ENCODE measurements at places on chromosomes 7 and 10.

DNA sequence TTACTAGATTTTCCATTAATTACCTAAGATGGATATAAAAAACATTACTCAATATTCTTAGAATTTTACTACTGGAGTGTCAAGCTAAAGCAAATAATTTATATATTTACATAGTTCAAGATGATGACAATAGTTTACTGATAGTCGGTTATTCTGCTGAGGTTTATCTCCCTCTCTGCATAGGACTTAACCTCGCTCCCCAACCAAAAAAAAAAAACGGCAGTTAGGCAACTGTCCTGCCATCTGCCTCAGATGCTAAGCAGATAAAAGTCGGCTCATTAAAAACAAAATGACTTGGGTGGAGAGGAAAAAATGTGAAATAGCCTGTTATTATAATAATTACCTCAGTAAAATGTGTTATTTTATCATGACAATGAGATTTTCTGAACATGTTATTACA, 14.0 kb upstream of the ITGB8 start:
- DNase-seq = no peak
- H3K4me1 ChIP-seq = no peaks in the 10 kb centered on the region
- no peak overlapping the region for H3K4me3 ChIP-seq

DNA sequence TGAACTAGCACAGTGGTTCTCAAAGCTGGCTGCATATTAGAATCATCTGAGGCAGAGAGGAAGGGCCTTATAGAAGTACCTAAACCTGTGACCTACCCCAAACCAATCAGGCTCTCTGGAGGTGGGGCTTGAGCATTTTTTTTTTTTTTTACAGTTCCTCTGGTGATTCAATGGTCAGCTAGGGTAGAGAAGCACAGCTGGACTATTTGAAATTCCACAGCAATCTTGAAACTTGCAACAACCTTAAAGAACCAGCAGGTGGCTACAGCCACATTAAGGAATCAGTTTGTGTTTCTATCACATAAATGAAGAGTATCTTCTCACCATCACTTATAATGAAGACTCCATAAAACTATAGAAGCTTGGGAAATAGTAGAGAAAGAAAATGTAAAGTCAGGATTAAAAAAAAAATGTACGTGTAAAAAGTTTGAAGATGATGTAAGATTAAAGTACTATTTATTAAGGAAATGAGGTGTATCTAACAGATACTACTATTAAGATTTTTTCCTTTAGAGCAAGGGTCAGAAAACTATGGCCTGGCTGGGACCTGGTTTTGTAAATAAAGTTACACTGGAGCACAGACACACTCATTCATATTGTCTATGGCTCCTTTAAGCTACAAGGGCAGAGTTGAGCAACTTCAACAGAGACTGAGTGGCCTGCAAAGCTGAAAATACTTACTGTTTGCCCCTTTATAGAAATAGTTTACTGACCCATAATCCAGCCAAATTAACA, 3.8 kb downstream of the RTKN2 start:
- DNase-seq = no peak
- H3K4me3 ChIP-seq = no peak overlapping the region
- H3K27me3 ChIP-seq = peaks cover 8% of the 10 kb centered on the region
- peaks cover 1% of the 10 kb centered on the region for H3K36me3 ChIP-seq

- DNase-seq = no peak
- H3K27ac ChIP-seq = no peak overlapping the region
- no peak overlapping the region for H3K4me3 ChIP-seq
- peaks cover 16% of the 10 kb centered on the region for H3K4me1 ChIP-seq
- peaks cover 59% of the 10 kb centered on the region for H3K27me3 ChIP-seq
Observed at GRCh38 chr7:141511316-141511675, 39.9 kb upstream of the AGK start.

GRCh38 chr7:91898240-91898992, 17.9 kb upstream of the MTERF1 start:
- no peak overlapping the region for H3K27ac ChIP-seq
- H3K27me3 ChIP-seq = peaks cover 2% of the 10 kb centered on the region
- no peak overlapping the region for H3K4me3 ChIP-seq
- no peaks in the 10 kb centered on the region for H3K4me1 ChIP-seq
- H3K36me3 ChIP-seq = no peaks in the 10 kb centered on the region

DNA sequence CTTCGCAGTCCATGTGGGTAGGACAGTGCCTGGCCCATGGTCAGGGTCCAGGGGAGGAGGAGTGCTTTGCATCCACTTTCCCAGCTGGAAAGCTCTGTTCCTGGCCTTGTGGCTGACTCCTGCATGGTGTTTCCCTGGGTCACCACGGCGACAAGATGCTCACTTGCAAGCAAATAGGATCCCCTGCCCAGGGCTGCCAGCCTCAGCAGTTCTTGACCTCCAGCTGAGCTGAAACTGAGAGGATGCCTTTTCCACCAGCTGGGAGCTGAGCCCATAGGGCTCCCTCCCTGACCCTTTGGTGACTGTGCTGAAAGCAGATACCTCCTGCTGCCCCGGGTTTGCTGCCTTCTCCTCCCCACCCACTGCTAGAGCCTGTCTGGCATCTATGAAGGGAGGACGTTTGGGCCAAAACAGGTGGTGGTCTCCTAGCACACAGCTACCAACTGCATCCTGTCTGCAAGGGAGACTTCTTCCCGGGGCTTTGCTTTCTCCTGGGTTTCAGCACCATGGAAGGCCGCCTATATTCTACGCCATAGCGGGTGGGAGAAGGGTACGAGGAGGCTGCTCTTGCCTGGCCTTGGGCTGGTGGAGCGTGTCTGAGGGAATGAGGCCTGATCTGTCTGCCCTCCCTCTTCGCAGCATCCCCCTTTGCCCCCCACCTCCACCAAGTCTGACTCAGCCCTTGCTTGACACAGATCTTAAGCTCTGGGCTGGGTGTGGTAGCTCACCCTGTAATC, 34.4 kb downstream of the UBTD1 start:
- no peak overlapping the region for H3K27ac ChIP-seq
- H3K4me1 ChIP-seq = no peaks in the 10 kb centered on the region
- H3K36me3 ChIP-seq = peaks cover 1% of the 10 kb centered on the region
- DNase-seq = no peak

GRCh38 chr10:118409295-118409694, 67.2 kb upstream of the FAM204A start:
- no peak overlapping the region for H3K27ac ChIP-seq
- no peak overlapping the region for H3K4me3 ChIP-seq
- no peaks in the 10 kb centered on the region for H3K4me1 ChIP-seq
- H3K27me3 ChIP-seq = peaks cover 3% of the 10 kb centered on the region
- no peaks in the 10 kb centered on the region for H3K36me3 ChIP-seq

- no peaks in the 10 kb centered on the region for H3K4me1 ChIP-seq
- no peak for DNase-seq
Observed at GRCh38 chr10:75283671-75284470, 48.1 kb upstream of the COMTD1 start.

GRCh38 chr7:140581411-140581810, 59.2 kb downstream of the DENND2A start:
- H3K27me3 ChIP-seq = no peaks in the 10 kb centered on the region
- DNase-seq = no peak
- H3K36me3 ChIP-seq = no peaks in the 10 kb centered on the region
- no peaks in the 10 kb centered on the region for H3K4me1 ChIP-seq

DNA sequence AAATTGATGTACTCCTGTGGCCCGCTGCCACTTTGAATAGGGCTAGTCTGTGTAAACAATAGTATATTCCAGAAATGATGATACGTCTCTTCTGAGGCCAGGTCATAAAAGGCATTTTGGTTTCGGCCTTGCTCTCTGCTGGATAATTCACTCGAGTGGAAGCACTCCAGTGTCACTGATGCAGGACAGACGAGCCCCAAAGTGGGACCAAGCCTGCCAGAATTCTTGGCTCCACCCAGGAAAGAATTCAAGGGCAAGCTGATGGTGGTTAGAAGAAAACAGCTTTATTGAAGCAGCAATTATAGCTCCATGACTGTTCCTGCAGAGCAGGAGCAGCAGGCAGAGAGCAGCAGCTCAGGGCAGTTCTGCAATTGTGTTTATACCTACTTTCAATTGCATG, 717.6 kb downstream of the GRM8 start:
- H3K4me1 ChIP-seq = no peaks in the 10 kb centered on the region
- no peak for DNase-seq
- no peaks in the 10 kb centered on the region for H3K27me3 ChIP-seq
- no peaks in the 10 kb centered on the region for H3K36me3 ChIP-seq
- no peak overlapping the region for H3K27ac ChIP-seq

GRCh38 chr7:36391436-36392198, 2.0 kb downstream of the ANLN start:
- H3K27ac ChIP-seq = peak overlapping the region; percentile 10
- DNase-seq = peak; percentile 31

- peaks cover 23% of the 10 kb centered on the region for H3K4me1 ChIP-seq
- H3K4me3 ChIP-seq = no peak overlapping the region
- H3K27ac ChIP-seq = no peak overlapping the region
- H3K27me3 ChIP-seq = peaks cover 9% of the 10 kb centered on the region
- no peak for DNase-seq
Observed at GRCh38 chr7:123538189-123538714, 3.9 kb upstream of the IQUB start.

DNA sequence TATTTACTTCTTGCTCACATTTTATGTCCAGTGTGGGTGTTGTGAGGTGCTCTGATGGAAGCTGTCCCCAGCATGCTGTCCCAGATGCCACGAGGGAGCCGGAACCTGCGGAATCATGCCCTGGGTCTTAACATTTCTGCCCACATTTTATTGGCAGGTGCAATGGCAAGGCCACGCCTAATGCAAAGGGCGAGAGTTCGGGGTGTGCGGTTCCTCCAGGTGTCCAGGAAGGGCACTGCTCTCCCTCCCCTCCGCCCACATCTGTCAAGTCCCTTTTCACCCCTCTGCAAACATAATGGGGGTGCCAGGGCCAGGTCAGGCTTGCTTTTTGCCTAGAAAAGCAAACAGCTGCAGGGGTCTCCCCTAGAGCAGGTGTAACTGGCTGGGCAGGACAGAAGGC, 16.4 kb downstream of the PDAP1 start:
- peaks cover 48% of the 10 kb centered on the region for H3K36me3 ChIP-seq
- peaks cover 20% of the 10 kb centered on the region for H3K4me1 ChIP-seq
- peak overlapping the region; percentile 14 for H3K27ac ChIP-seq
- DNase-seq = no peak

GRCh38 chr10:77522268-77522809, 115.3 kb downstream of the KCNMA1 start:
- H3K27me3 ChIP-seq = peaks cover 6% of the 10 kb centered on the region
- no peak overlapping the region for H3K27ac ChIP-seq
- DNase-seq = no peak
- no peaks in the 10 kb centered on the region for H3K4me1 ChIP-seq
- no peak overlapping the region for H3K4me3 ChIP-seq

- H3K4me3 ChIP-seq = no peak overlapping the region
- no peak overlapping the region for H3K27ac ChIP-seq
- H3K27me3 ChIP-seq = no peaks in the 10 kb centered on the region
- peak; percentile 18 for DNase-seq
- H3K36me3 ChIP-seq = no peaks in the 10 kb centered on the region
- H3K4me1 ChIP-seq = peaks cover 4% of the 10 kb centered on the region
Observed at GRCh38 chr10:88254091-88254490, 329.0 kb downstream of the RNLS start.

DNA sequence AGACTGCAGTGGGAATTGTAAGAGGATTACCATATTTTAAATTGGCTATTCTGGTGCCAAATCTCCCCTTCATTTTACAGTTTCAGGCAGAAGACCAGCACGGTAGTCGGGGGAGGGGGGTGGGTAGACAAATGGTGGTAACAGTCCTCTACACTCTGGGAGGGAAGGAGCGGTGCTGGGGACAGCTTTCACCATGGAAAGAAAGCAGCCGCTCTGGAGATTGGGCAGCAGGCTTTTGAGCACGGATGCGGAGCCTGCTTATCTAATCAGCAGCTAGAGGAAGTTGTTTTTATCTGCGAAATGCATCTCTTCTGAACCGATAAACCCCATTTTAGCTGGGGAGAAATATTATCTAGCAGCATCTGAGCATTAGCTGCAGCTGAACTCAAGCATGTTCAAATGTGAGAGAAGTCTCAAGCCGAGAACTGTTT, 28.7 kb downstream of the IKZF1 start:
- peaks cover 4% of the 10 kb centered on the region for H3K4me1 ChIP-seq
- H3K4me3 ChIP-seq = no peak overlapping the region
- peak overlapping the region; percentile 88 for H3K27ac ChIP-seq

DNA sequence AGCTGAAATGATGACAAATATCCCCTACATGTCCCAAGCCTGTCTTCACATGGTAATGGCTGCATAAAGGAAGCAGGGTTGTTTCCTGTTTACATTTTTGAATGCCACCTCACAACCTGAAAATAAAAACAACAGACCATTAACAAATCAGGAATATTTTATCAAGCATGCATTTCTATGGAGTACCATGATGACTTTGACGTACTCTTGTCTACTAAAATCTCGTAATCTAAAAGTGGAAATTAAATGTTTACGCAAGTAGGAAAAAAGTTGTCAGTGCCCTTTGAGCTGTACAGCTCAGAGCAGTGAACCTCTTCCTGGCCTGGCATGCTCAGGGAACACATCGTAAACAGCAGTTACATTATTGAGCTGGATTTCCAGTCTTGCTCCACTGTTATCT, 194.1 kb downstream of the INHBA start:
- H3K27me3 ChIP-seq = peaks cover 2% of the 10 kb centered on the region
- no peak overlapping the region for H3K27ac ChIP-seq
- no peak overlapping the region for H3K4me3 ChIP-seq
- no peak for DNase-seq
- no peaks in the 10 kb centered on the region for H3K36me3 ChIP-seq

GRCh38 chr10:97179731-97180362, 5.9 kb downstream of the SLIT1 start:
- peaks cover 39% of the 10 kb centered on the region for H3K27me3 ChIP-seq
- H3K4me3 ChIP-seq = no peak overlapping the region
- DNase-seq = no peak
- H3K27ac ChIP-seq = no peak overlapping the region
- peaks cover 2% of the 10 kb centered on the region for H3K4me1 ChIP-seq
- H3K36me3 ChIP-seq = no peaks in the 10 kb centered on the region

DNA sequence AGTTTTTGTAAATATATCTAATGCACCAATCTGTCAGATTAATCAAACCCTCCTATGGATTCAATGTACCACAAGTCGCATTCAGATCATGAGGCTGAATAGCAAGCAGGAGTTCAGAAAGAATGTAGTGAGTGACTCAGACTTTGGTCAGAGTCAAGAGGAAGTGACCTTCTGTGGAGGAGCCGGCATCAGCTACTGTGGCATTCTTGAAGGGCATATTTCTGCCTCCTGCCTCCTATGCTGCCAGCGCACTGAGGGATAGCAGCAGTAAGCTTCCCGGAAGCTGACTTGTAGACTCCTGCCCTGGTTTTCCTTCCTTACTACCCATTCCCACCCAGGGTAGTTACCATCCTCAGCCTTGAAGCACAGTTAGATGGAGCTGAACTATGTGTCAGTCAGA, 867.5 kb downstream of the NRG3 start:
- no peaks in the 10 kb centered on the region for H3K36me3 ChIP-seq
- no peak overlapping the region for H3K27ac ChIP-seq
- H3K4me3 ChIP-seq = no peak overlapping the region
- no peak for DNase-seq
- H3K4me1 ChIP-seq = no peaks in the 10 kb centered on the region
- no peaks in the 10 kb centered on the region for H3K27me3 ChIP-seq

GRCh38 chr10:74825371-74826141, 844 bp upstream of the KAT6B start:
- no peaks in the 10 kb centered on the region for H3K36me3 ChIP-seq
- H3K27me3 ChIP-seq = no peaks in the 10 kb centered on the region
- peak; percentile 46 for DNase-seq
